ENCODE measurements at places on chromosomes 2 and 18.
A peak's percentile ranks its signal among the peaks of the same experiment; 100 is the strongest.

GRCh38 chr18:80112624-80113248 is 3.7 kb downstream of the ADNP2 start:
- DNase-seq: no peak

DNA sequence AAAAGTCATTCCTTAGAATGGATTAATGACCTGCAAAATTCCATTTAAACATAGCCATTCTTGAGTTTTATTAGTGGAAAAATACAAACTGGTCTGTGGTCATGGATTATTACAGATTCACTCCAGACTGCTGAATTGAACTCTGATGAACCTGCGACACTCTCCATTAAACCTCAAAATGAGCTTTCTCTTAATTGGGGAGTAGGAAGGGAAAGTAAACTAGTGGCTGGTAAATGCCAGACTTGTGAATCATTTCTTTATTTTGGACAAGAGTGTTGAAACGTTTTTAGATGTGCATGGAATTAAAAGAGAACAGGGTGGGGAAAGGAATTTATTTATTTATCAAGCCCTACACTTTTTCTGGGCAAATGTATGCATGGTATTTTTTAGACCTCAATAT is 321.2 kb upstream of the FANCL start:
- DNase-seq: no peak

GRCh38 chr2:35931626-35932025 is 424.0 kb upstream of the CRIM1 start:
- no peak for DNase-seq

DNA sequence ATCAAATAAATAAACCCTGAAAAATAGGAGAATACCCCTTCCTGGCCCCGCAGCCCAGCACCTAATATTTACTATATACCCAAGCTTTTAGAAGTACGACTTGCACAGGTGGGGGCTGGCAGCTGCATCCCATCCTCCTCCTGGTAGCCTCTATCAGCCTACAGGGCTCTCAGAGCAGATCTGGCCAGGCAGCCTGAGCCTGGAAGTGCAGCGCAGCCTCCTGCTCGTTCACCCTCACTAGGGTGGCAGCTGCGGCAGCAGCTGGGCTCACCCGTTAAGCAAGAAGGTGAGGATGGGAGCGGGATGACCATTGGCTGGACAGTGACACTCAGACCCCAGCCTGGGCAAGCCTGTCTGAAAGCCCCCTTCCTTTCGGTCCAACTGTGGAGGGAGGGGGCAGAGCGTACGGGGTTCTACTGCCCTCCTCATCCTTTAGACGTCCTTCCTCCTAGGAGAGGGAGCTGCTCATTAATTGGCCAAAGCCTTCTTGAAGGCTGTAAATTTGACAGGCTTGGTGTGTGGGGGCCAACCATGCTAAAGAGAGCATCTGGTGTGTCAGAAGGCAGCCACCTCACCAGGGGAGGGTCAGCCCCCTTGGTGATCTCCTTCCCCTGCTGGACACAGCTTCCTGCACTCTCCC is 23.3 kb downstream of the MPHOSPH10 start:
- no peak for DNase-seq

DNA sequence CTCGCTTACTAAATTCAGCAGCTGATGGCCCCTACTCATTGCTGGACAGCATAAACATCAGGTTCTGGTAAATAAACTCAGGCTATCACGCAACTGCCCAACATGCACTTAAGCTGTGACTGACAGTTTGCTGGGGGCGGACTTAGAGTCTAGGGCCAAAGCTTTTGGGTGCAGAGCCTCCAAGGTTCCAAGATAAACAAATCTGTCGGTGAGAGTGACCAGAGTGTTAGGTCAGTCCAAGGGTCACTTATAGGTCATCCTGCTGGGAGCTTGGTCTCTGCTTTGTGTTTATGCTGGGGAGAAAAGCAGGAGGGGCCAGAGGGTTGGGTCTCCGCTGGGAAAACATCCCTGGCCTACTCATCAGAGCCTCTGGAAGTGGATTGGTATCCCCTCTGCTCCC is 188.6 kb upstream of the GATA6 start:
- no peak for DNase-seq

GRCh38 chr2:54557211-54557600 is 101.1 kb downstream of the SPTBN1 start:
- no peak for DNase-seq

- no peak for DNase-seq
These were observed 67.0 kb downstream of the ZNF521 start for GRCh38 chr18:25284861-25285550.

GRCh38 chr2:49111456-49111855 is 42.9 kb downstream of the FSHR start:
- no peak for DNase-seq

GRCh38 chr2:34799556-34799955 is 1200.5 kb upstream of the FAM98A start:
- DNase-seq: no peak

DNA sequence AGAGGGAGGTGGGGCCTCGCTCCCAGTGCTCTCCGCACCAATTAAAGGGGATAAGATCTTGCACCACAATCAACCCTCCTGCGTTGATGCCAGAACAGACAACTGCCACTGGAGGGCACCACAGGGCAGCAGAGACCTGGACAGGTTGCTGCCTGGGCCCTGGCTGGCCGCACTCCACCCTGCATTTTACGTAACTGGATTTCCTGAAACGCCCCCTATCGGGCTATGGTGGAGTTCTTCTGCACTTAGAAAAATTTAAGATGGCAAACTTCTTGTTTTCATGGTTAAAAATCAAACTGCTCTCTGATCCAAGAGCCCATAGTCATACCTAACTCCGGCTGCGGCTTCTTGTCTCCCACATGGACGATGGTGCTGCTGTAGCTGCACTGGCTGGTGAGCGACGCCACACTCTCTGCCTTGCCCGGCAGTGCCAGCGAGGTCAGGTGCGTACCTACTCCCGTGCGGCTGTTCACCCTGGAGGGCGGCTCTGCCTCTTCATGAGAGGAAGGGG is 16.8 kb upstream of the HES6 start:
- peak; percentile 31 for DNase-seq

DNA sequence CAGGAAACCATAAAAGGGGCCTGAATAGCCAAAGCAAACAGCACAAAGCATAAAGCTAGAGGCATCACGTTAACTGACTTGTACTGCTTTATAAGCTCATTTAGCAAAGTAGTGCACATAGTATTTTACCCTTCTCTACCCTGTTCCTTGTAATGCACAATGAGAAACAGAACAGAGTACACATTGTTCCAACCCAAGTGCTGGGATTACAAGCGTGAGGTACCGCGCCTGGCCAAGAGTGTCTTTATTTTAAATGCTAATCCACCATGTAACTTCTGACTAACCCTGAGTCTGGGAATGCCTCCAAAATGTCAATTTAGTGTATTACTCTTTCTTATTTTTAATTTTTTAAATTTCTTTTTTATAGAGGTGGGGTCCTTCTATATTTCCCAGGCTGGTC is 46.4 kb upstream of the STON1 start:
- DNase-seq: no peak

DNA sequence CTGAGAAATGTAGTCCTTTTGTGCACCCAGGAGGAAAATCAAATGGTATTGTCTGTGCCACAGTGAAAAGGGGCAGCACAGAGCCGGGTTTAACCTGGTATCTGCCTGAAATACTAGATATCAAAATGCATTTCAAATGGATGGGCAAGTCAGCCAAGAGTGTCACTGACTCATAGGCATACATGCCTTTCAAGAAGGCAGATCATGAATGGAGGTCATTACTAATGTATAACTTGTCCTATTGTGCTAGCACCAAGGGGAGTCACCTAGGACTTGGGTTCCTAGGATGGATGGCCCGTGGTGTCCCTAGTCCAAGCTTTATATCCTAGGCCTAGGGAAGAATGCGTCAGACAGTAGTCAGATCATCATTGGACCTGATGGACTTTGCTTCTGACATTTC is 49.9 kb downstream of the TCF7L1 start:
- no peak for DNase-seq

DNA sequence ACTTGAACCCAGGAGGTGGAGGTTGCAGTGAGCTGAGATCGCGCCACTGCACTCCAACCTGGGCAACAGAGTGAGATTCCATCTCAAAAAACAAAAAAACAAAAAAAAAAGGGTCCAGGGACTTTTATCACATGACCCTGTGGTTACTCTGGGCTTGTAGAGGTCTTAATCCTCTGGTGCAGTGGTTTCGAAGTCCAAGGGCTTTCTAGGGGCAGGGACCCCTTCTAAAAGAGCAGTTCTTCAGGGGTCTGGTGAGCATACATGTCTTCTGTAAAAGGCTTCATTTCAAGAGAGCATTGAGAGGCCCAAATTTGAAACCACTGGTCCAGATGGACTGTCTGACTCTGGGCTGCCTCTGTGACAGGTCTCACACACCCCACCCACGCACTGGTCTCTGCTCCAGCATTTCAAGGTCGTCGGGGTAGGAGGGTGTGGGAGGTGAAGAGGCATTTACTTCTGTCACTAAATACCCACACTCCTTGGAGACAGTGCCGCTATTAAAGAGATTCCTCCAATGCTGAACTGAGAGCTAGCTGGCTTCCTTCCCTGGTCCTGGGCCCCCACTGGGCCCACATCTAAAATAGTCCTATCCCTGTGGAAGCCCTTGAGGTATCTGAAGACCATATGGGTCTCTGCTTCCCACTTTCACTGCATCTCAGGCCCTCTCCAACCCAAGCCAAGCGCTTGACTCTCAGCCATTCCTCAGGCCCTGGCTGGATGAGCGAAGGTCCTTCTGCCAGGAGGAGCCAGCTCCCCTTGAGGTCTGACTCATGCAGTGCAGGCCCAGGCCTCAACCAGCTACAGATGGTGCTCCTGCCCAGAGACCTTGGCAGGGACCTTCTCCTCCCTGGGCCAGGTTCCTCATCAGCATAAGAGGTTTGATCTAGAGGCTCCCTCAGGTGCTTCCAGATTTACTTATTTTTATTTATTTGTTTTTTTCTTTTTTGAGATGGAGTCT is 44.8 kb downstream of the PAX8 start:
- no peak for DNase-seq

GRCh38 chr2:43737097-43737854 is 36.6 kb upstream of the DYNC2LI1 start:
- DNase-seq: no peak

DNA sequence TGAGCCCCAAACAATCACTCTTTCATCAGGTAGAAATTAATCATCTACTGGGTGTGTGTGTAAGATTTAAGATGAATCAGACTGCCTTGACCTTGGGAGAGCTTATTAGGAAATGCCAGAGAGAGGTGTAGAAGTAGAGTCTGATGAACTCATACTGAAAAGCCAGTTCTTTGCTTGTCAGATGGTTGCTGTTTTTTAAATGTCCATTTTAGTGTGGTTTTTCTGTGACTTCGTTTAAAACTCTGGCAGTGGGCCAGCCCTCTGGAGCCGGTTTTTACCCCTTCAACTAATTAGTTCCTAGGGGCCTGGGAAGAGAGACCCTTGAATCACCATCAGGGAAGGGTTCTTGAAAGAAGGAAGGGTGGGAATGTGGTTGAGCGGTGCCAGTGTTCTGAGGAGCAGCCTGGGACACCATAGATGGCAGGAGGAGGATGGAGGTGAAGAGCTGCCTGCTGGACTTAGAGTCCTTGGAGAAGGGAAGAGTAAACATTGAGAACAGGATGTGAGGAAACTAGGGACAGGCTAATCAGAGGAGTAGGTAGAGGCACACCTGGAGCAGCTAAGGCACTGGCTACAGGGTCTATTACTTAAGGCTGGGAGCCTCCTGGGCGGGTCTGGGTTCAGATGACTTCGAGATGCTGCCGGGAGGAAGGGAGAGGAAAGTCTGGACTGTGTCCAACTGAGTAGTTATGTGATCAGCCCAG is 66.1 kb downstream of the LRRFIP1 start:
- no peak for DNase-seq

GRCh38 chr2:60555066-60555782 is 1.8 kb upstream of the BCL11A start:
- peak; percentile 43 for DNase-seq

DNA sequence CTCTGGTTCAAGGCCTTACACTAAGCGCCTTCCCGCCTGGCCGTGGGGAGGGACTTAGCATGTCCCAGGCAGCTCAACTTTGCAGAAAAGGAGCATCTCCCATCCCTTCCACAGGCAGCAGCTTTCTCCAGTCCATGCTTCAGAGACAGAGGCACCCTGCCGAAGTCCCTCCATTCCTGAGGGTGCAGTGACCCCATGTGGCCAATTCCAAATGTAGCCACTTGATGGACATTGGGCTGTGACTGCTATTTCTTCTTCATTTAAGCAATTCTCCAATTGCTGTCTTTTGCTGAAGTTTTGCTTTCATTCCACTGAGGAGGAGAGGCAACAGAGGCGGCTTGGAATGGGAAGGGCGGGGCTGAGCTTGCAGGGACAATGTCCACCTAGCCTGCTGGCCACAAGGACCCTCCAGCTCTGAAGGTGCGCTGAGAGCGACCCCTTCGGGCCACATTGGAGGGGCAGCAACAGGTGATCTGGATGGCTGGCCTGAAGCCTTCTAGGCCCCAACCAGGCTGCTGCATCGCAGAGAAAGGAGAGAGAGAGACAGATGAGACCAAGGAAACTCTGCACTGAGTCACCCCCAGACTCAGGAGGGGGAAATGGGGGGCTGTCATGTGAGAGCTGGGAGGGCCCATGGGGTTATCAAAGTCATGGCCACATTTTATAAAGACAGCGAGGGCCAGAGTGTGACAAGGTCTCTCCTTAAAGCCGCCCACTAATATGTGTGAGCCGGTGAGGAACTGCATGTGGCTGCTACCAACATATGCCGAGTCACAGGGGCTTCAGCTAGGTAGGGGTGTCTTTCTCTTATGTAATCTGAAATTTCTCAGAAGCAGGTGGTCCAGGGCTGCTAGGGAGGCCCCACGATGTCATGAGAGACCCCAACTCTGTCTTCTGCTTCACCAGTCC is 61.3 kb downstream of the LONRF2 start:
- DNase-seq: no peak

- DNase-seq: no peak
These were observed 70.1 kb downstream of the HPCAL1 start for GRCh38 chr2:10372862-10373240.
